ENCODE measurements at places on chromosomes 4 and X.

- peak; percentile 36 for DNase-seq
Observed at GRCh38 chr4:158169931-158170690, 2.7 kb downstream of the GASK1B start.

DNA sequence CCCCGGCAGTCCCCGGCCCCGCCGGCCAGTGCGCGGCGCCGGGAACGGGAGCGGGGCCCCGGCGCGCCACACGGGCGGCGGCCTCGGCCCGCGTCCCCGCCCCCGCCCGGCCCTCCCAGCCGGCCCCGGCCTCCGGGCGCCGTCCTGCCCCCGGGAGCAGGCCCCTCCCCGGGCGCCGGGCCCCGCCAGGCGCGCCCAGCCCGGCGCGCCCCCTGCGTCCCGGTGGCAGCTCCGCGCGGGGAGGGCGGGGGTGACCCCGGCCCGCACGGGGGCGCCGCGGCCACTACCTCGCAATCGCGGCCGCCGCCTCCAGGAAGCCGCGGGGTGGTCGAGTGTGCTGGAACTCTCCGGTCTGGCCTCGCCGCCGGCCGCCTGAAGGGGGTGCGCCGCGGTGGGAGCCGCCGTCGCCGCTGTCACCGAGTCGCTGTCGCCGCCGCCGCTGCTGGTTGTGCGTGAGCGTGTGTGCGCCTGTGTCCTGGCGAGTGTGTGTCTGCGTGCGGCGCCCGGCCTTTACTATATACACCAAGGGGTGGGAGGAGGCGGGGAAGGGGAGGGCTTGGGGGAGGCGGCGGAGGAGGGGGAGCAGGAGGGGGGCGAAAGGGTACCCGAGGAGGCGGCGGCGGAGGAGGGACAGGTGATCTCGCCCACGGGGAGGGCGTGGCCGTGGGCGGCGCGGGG lies at the start of gene RAI2:
TSS of gene RAI2 (minus strand) at position 488 of the 678 bp plus-strand sequence. CDS start 59,288 bp downstream, outside the sequence.
- DNase-seq = no peak

- no peak for DNase-seq
Observed at GRCh38 chr4:184007891-184008290, 102.8 kb downstream of the STOX2 start.

GRCh38 chr4:19346636-19347035 lies 905.1 kb upstream of the SLIT2 start:
- DNase-seq = no peak

GRCh38 chrX:154043003-154043763 lies 23.5 kb upstream of the IRAK1 start:
- no peak for DNase-seq

DNA sequence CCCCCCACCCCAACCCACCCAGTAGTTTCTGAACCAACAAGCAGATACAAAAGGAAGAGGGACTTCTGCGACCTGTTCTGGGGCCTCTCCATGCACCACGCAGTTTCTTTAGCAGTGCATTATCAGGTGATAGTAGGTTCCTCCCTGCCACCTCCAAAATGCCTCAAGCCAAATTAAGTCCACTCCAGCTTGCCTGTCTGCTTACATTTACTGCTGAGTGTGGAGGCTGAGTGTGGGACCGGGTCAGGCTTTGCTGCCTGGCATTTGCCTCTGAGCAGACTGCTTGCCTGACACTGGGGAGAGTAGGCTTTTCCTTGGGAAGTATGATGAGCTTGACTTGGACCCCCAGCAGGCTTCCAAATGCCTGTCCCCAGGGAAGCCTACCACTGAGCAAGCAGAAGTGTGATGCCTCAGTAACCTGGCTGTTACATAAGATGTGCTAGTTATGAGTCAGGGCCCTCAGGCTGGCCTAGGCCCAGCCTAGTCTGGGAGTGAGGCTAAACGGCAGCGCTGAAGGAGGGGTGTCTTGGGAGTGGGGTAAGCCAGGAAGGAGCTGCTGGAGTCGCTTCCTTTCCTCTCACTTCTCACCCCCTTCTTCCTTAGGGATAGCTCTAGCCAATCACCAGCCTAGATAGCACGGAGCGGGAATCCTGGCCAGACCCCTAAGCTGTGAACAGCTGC lies 9.0 kb downstream of the TSC22D3 start:
- DNase-seq = no peak

GRCh38 chrX:148661035-148661434 lies 160.6 kb downstream of the AFF2 start:
- DNase-seq = no peak

DNA sequence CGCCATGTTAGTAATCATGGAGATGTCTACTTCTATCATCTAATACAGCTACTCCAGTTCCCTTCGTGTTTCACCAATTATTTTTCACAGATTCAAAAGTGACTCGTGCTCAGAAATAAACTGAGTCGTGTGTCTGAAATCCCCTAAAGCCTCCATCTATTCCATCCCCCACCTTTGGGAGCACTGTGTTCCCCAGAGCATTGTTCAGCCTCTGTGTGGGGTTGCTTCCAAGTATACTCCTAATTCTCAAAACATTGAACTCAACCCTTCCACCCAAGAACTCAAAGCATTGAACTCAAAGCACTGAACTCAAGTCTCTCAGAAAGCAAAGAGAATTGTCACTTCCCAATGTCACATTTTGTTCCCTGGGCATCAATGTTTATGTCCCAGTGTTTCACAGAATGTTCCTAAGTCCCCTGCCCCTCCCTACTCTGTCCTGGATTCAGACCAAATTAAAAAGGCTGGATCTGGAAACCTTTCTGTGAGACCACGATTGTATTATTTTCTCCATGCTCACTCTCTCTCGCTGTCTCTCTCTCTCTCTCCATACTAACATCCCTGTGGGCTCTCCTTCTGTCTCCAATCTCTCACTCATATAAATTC lies 138.5 kb upstream of the QRFPR start:
- no peak for DNase-seq

DNA sequence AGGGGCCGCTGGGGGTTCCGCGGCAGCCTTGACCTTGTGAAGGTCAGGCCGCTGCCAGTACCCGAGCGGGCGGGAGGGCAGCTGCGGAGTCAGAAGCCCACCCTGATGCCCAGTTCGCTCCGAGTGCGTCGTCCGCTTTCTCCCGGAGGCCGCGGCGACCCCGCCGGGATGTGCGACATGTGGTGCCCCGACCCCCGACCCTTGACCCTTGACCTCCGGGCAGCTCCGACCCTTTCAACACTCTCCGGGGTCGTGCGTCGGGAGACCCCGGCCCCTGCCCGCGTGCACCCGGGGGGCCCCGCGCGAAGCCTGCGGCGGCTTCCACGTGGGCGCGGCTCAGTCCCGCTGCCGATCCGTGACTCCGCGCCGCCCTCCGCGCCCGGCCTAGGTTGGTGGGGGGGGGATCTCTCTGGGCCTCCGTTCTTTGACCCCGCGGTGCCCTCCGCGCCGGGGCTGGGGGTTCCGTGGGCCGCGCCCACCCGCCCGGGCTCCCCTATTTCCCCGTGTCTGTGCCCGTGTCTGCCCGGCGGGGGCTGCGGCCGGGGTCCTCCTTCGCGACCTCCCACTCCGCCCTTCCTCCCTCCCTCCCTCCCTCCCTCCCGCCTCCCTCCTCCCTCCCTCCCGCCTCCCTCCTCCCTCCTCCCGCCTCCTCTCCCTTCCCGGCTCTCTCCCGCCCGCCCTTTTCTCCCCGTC lies 609 bp upstream of the SLC25A6 start:
- no peak for DNase-seq

GRCh38 chr4:141174457-141174856 lies 41.2 kb upstream of the RNF150 start:
- no peak for DNase-seq

GRCh38 chr4:164357957-164358356 lies 396.0 kb upstream of the SMIM31 start:
- no peak for DNase-seq

- DNase-seq = no peak
Observed at GRCh38 chr4:92634882-92635281, 331.1 kb downstream of the GRID2 start.

DNA sequence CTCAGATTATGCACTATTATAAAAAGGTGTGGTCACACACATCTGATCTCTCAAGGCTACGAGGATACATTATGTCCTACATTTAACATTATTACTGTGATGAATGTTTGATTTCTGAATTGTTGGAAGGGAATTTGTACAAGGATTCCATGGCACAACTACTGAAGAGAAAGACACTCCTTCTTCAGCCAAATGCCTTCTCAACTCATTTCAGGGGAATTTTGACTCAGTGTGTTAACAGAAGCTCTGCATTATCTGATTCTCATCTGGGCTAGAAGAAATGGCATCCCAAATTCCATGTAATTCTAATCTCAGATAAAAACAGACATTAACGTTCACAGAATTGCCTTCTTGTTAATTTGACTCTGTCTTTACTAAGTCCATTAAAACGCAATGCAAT lies 477.7 kb downstream of the PDGFC start:
- DNase-seq = no peak

- DNase-seq = no peak
Observed at GRCh38 chrX:79231662-79232061, 87.2 kb downstream of the GPR174 start.

- no peak for DNase-seq
Observed at GRCh38 chr4:112704991-112705845, 68.3 kb downstream of the LARP7 start.

- DNase-seq = no peak
Observed at GRCh38 chr4:71006203-71006907, 12.9 kb downstream of the DCK start.

DNA sequence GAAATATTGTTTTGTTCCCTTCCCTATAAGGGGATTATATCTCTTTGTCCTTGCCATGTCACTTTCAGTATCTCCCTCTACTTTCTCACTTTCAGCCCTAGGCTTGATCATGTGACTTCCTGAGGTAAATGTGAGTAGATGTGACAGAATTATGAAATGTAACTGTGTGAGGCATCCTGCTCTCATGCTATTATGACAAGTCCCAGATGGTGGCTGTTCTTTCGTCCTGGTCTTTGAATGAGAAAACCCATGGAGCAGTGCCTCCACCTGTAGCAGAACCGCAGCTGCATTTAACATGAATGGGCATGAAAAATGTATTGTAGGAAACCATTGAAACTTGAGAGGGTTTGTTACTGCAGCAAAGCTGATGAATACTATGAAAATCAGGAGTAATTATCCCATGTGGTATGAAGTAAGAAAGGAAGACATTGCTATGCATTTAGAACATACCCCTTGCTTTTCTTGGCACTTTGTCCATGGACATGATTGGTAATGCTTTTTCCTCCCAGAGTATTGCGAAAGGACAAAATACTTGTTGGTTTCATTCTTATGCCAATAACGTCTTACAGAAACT lies 202.2 kb upstream of the GPRIN3 start:
- DNase-seq = no peak

GRCh38 chr4:104747635-104748034 lies 252.9 kb upstream of the CXXC4 start:
- no peak for DNase-seq

GRCh38 chrX:107677909-107678308 lies 49.6 kb downstream of the PRPS1 start:
- DNase-seq = no peak

DNA sequence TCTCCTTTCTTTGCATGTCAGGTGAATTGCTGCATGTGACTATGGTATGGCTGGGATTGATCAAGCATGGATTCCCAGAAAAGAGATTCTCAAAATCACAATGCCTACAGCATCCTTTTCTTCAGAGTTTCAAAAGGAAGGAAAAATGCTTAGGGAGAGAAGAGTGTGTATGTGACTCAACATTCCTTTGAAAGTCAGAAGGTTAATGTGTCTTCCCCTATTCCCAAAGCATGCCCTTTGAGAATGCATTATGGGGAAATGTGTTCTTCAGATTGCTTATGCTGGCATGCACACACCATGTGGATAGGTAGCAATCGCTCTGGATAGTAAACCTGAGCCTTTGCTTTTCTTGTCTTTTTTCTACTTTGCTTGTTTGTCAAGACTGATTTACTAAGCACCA lies 78.5 kb downstream of the ELOVL6 start:
- no peak for DNase-seq

DNA sequence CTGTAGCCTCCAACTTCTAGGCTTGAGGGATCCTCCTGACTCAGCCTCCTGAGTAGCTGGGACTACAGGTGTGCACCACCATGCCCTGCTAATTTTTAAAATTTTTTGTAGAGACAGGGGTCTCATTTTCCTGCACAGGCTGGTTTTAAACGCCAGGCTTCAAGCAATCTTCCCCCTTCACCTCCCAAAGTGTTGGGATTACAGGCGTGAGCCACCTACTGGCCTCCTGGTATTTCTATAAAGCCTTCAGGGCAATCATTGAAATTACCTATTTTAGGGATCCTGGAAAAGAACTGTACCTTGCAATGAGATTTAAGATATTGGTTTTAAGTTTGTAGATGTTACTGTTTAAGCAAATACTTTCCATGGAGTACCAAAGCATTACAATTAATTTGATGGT lies 13.5 kb upstream of the PLS3 start:
- no peak for DNase-seq

DNA sequence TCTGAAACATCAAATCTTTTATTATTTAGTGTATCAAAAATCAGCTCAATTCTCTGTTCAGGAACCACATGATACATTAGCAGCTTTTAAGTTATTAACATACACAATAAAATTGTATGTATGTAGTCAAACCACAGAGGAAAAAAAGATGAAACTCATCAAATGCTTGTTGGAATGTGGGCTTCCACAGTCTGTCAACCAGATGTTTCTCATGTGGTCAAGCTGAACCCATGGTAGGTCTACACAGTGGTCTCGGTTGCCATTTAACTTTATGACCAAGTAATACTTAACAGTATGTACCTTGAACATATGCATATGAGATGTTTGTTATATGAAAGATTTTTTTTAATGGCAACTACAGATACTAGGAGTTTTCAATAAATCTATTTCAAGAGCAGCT lies 427.8 kb downstream of the IL15 start:
- no peak for DNase-seq

GRCh38 chrX:37685381-37686359 lies at the start of gene XK:
TSS of gene XK (plus strand) at chrX:37685791. CDS start at chrX:37685962, 171 bp downstream.
- DNase-seq = no peak

DNA sequence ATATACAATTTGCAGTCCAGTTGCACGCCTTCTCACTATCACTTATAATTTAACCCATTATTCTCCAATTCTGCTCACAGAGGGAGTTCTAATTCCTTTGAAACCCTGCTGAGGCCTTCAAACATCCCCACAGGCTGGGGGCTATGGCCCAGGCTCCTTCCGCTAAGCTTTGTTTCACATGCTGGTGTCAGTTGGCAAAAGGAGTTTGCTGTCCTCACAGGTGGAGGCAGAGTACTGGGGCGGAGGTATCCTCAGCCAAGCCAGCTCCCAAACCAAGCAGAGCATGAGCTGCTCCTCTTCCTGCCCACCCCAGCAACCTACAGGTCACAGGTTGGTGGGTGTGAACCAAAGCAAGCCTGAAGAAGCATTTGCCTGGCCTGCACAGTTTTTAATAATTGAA lies 21.5 kb downstream of the BTC start:
- no peak for DNase-seq

GRCh38 chrX:148672517-148672916 lies 172.1 kb downstream of the AFF2 start:
- no peak for DNase-seq

- no peak for DNase-seq
Observed at GRCh38 chr4:43776371-43776770, 672.2 kb downstream of the KCTD8 start.
